Stimulated activated CD8-positive, alpha-beta memory T cell treated with anti-CD3 and anti-CD28 coated beads, Interleukin-4, amount 100 ng/mL, for 4 hours (primary cell): ENCODE measurements at places on chromosomes 2 and 18.

- DNase-seq: no peak
Observed at GRCh38 chr2:233844064-233844807, 10.1 kb downstream of the HJURP start.

DNA sequence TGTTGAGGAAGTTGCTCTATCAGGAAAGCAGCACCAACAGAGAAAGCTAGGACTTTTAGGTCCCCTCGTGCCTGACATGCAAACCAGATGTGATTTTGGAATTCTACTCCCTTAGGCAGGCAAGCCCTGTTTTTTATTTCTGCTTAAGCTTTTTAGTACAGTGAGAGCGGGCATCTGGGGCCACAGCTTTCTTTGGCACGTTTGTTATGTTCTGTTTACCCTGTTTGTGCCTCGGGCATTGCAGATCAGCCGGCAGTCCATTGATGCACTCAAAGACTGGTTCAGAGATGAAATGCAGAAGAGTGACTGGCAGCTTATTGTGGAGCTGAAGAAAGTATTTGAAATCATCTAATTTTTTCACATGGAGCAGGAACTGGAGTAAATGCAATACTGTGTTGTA lies 61.9 kb downstream of the EIF5B start:
- no peak for DNase-seq

- no peak for DNase-seq
Observed at GRCh38 chr2:56534321-56534720, 350.5 kb downstream of the CCDC85A start.

DNA sequence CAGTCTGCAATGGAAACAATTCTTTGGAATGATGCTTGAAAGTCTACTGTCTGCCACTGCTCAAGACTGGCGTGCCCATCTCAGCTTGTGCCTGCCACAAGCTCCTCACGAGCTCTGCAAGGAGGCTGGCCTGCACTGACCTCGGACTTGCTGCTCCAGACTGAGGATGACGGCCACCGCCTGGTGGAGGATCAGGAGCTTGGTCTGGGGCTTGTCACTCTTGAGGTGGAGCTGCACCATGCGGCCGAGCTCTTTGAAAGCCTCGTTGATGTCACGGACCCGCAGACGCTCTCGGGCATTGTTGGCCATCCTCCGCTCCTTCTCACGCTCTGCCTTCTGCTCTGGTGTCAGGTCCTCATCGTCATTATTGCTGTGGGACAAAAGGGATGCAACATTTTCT lies 269.4 kb upstream of the CCDC68 start:
- DNase-seq: no peak

- no peak for DNase-seq
Observed at GRCh38 chr2:48189552-48190228, 283.4 kb upstream of the FBXO11 start.

GRCh38 chr2:109253217-109253616 lies 124.2 kb downstream of the SH3RF3 start:
- DNase-seq: no peak

- DNase-seq: no peak
Observed at GRCh38 chr2:127139766-127140165, 32.8 kb upstream of the BIN1 start.

GRCh38 chr2:64876137-64876647 lies 113.0 kb upstream of the SLC1A4 start:
- no peak for DNase-seq

- DNase-seq: no peak
Observed at GRCh38 chr2:71465961-71466300, 12.6 kb downstream of the DYSF start.

- DNase-seq: no peak
Observed at GRCh38 chr2:66305718-66306117, 129.2 kb upstream of the MEIS1 start.

DNA sequence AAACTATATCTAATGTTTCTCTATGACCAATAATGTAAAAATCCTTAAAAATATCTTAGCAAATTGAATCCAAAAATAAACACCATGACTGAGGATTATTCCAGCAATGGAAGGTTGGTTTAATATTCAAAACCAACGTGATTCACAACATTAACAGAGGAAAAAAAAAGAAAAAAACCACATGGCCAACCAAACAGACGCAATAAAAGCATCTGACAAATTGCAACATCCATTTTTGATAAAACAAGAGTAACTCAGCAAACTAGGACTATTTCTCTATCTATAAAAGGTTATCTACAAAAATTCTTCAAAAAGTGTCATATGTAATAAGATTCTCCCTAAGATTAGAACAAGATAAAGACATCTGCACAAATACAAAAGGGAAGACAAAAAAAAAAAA lies 28.9 kb downstream of the PPP3R1 start:
- no peak for DNase-seq

DNA sequence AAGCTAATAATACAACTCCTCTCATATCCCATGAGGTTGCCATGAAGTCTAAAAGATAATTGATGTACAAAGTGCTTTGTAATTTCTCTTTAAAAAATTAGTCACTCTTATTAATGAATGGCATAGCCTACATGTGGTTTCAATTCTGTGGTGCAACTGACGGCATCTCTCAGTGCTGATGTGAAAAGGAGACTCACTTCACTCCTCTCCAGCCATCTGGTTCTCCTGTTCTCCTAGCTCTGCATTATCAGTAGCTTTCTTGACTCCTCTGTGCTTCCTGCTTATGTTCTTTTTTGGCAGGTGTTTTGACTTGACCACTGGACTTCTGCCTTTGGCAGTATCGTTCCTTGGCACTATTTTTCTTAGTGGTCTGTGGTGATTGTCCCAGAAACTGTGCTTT lies 134.9 kb upstream of the ZFP36L2 start:
- DNase-seq: no peak

- DNase-seq: no peak
Observed at GRCh38 chr2:205741256-205741978, 59.1 kb downstream of the NRP2 start.

DNA sequence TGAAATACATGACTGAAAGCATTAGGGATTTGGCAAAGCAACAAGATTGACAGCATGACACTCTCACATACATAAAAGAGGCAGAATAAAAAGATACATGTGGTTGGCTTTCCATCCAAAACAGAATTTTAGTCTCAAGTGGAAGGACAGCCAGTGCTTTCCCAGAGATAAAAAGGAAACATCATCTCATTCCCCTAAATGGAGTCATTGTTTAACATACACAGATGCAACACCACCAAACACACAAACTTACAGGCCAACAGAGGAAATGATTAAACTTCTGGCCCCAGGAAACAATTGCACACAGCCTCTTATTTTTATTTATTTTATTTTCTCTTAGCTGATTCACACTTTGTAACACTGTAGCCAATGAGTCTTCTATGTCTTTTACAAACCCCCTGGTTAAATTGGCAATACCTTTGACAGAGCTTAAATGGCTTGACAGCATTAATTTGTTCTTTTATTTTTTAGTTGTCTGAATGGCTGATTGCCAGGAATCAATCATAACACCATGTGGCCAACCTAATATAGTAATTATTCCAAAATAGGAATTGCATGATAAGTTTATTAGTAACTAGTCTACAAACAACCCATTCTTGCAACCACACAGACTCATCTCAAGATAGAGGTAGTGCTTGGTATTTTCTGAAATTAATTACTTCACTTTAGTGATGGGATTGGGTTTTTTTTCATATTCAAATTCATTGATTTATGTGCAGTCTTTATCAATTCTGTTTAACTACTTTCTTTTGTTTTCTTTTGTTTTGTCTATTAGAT lies 190.5 kb downstream of the RND3 start:
- DNase-seq: no peak
